CD8-positive, alpha-beta T cell (primary cell): ENCODE measurements at places on chromosomes 13 and 19.
A peak's percentile ranks its signal among the peaks of the same experiment; 100 is the strongest.

GRCh38 chr13:41916173-41916954, 44.5 kb downstream of the VWA8 start:
- DNase-seq = peak; percentile 59

GRCh38 chr19:53894707-53895106, 12.7 kb downstream of the PRKCG start:
- DNase-seq = no peak

DNA sequence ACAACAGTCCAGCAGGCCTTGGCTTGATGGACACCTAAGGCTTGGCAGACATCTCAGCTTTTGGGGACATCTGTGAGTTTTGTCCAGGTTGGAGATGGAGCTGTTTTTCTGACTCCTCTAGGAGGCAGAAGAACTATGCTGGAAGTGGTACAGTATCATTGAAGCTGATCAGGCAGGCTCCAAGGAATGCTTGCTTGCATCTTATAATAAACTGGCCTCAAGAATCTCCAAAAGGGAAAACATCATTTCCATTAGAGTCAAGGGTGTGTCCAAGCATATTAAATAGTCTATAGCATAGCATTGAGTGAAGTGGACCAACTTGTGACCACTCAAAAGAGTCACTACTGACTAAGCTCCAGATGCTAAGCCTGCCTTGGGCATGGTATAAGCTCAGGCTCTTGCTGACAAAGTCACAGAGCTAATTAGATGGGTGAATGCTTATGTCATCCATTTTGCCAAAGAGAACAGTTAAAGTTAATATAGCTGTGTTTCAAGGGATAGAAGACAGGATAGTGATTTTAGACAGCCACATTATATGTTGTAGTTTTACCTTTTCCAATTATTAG, 216.0 kb downstream of the DNAJC15 start:
- no peak for DNase-seq

GRCh38 chr19:5228932-5229777, 111.5 kb downstream of the PTPRS start:
- no peak for DNase-seq

DNA sequence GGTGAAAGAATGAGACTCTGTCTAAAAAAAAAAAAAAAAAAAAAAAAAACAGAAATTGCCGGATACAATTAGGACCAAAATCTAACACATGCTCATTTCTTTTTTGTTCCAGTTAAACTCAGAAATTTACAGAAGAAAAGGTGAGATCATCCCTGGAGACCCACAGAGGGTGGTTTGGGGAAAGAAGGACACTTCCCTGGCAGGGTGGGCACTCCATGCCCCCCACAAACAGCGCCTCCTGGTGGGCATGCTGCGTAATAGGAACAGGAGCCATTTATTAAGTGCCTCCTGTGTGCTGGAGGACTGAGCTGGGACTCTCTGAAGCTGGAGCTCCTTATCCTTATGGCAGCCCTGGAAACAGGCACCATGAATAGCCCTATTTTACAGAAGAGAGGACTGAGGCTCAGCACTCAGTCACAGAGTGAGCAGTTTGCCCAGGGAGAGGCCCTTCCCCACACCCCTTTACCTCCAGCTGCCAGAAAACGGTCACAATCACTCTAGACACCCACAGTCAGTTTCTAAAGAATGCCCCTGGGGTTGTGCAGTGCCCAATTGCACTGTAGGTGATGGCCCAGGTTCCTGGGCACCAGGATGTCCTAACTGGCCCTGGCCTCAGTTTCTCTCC, 10.1 kb downstream of the C19orf38 start:
- peak; percentile 47 for DNase-seq
